Activated CD4-positive, alpha-beta T cell treated with anti-CD3 and anti-CD28 coated beads, Interleukin-2, amount 10 ng/mL, durations not matched to agents 24 days and 14 days (primary cell): ENCODE measurements at places on chromosomes 4 and X.

GRCh38 chr4:88907478-88907877 is 149.5 kb downstream of the FAM13A start:
- DNase-seq: no peak

DNA sequence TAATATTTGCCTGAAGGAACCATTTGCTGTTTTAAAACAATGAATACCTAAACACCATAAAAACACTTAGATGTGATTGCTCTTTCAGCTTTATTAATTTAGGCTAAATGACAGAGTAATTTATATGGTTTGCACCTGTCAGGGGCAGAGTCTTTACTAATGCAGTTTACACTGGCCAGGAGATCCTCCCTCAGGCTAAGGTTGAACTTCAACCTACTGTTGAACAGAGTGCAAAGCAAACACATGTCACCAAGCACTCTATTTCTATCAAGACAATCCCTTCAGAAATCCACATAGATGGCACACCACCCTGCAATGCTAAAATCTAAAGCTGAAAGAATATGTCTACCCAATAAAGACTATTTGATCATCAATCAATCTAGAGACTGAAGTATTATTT is 147.3 kb downstream of the KLHL13 start:
- DNase-seq: no peak

DNA sequence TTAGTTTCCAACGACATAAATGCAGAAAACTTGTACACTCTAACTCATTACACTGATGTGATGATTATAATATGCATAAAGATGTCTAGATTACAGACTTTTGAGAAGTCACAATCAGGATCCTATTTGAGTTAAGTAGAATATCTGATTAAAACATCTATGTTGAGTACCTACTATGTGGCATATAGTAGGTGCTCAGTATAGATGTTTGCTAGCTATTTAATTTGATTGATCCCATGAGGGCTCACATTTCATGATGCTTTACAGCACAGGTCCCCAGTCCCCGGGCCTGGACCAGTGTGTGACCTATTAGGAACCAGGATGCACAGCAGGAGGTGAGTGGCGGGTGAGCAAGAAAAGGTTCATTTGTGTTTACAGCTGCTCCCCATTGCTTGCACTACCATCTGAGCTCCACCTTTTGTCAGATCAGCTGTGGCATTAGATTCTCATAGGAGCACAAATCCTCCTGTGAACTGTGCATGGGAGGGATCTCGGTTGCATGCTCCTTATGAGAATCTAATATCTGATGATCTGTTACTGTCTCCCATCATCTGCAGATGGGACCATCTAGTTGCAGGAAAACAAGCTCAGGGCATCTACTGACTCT is 33.0 kb upstream of the CXCL8 start:
- DNase-seq: no peak

GRCh38 chr4:184102927-184103326 is 114.7 kb downstream of the ENPP6 start:
- no peak for DNase-seq

GRCh38 chr4:81883530-81884450 is 412.1 kb upstream of the RASGEF1B start:
- DNase-seq: no peak

- no peak for DNase-seq
These were observed 9.9 kb downstream of the MAN2B2 start for GRCh38 chr4:6584865-6585264.

GRCh38 chr4:53620956-53621355 is 29.7 kb upstream of the LNX1 start:
- DNase-seq: no peak

- no peak for DNase-seq
These were observed 90.5 kb downstream of the ELOVL6 start for GRCh38 chr4:110107866-110108265.

DNA sequence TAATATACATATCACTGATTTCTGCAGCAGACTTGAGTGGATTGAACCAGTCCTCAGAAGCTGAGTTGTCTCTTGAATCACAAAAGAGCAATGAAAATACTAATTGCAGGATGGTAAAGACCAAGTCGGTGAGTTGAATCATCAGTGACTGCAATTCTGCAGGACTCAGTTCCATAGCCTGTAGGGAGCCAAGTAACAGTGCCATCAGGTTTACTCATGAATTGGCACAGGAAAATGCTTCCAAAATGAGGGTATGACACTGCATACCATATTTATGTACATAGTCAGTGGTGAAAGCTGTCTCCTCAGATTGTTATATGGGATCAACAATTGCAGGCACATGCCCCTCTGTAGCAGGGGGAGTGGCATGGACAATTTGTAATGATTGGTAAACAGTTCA is 192.8 kb downstream of the CCNG2 start:
- no peak for DNase-seq

DNA sequence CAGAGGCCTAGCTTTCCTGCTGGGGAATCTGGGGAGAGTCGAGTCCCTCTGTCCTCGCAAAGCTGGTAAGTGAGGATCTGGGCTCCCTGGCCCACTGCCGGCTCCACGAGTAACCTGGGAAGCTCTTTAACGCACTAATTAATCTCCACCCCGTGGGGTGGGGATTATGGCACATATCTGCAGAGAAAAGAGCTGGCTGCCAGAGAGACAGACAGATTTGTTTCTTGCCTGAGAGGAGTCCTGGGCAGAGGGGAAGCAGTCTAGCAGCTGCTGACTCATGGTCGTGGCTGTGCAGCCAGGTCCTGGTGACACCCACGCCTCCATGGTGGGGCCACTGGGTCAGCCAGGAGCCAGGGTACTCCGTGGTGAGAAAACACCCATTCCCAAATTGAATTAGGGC is 14.0 kb downstream of the SORCS2 start:
- no peak for DNase-seq

- no peak for DNase-seq
These were observed 19.0 kb downstream of the HNRNPD start for GRCh38 chr4:82354788-82355187.

DNA sequence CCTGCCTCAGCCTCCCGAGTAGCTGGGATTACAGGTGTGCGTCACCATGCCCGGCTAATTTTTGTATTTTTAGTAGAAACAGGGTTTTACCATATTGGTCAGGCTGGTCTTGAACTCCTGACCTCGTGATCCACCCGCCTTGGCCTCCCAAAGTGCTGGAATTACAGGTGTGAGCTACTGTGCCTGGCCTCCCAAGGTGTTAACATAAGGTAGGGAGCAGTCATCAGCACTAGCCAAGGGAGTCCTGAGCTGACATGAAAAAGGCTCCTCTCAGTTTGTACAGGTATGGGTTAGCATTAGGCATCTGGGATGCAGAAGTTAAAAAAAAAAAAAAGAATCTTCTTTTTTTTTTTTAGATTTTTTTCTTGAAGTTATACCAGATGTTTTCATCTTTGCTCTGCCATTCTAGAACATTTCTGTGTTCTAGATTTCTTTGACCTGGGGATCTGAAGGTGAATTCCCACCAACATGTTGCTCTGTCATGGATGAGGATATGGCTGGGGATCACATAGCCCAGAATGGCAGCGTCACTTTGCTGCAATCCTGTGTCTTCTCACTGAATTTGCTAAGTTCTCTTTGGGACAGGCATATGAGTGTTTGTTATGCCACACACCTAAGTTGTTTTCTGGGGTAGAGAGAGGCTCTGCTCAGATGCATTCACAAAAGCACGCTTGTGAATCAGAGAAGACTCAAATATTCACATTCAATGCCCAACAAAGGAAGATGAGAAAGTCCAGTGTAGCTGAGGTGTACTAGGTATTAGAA is 24.4 kb upstream of the PLA2G12A start:
- DNase-seq: peak; percentile 65

DNA sequence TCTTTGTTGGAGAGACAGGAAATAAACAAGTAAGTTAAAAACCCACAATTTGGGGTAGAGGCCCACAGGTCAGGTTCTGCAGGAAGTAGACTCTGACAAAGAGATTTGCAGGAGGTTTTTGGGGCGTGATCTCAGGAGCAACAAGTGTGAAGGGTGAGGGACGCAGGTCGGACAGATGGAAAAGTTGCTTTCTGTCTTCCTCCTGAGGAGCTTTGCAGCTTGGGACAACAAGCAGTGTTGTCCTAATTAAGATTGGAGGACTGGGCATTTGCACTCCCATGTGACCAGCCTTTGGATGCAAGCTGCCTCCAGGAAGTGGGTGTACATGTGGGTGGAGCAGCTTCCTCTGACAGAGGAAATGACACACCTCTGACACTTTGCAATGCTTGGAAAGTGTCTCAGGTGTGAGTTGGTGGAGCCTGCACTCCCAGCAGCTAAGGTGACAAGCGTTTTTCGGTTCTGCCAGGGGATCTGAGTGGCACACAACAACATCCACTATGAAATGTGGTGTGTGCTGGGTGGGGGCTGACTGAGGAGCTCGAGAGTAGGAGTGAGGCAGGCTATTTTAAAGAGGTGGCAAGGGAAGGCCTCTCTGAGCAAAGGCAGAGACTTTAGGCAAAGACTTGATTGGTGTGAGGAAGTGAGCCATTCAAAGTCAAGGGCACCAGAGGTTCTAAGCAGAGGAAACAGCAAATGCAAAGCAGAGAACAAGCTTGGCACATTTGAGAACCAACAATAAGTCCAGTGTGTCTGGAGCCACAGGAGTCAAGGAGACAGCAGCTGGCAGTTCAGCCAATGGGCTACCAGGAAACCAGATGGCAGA is 339.8 kb upstream of the GATB start:
- peak; percentile 94 for DNase-seq

DNA sequence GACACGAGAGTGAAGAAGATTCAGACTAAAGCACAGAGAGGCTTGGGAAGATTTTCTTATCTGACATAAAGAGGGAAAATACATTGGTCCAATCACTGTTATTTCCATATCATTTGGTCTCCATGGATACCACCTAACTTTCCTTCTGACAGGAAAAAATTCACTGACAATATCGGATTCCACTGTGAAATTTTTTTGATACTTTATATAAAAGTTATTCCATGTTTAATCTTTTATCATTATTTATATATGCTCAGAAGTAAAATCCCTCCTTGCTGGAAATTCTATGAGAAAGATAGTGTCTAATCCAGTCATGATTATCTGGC is 3.6 kb downstream of the IRF2 start:
- DNase-seq: no peak

DNA sequence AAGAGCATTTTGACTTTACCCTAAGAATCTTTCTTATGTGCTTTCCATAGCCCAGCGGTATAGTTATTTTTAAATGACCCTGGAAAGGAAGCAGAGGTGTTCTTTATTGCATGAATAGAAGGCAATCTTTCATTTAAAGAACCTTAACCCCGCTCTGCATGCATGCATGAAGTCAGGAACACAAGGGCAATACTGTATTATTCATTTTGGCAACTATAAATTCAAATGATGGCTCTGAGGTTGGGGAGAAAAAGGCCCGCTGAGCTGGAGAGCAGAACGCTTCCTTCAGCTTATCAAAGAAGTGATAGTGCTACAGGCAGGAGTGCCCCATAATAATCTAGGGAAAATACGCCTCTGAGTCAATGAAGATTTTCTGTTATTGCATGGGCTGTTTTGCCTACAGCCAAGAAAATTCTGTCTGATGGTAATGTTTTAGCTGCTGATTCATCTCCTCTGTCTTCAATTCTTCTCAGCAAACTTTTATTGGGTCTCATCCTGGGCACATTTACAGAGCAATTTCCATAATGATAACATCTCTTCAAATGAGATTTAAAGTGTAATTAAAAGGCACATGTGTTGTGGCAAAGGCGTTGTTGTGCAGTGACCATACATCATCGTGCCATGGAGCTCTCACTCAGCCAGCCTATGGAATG is 452.2 kb upstream of the FTHL17 start:
- DNase-seq: no peak

GRCh38 chrX:110657073-110657472 is 138.5 kb downstream of the CHRDL1 start:
- no peak for DNase-seq

DNA sequence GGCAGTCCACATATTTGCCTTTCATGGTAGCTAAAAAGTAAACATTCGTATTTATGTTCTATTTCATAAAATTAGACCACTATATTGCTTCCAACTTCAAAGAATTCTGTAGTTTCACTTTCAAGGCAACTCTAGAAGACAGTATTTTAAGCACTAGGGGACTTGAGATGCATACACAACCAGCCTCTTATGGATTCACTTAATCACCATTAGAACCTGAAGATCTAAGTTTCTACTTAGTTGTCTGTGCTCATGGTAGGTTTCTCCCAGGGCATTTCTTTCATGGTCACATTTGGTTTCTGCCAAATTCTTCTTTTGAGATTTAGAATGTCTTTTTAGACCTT is 209.9 kb upstream of the HCCS start:
- DNase-seq: no peak

DNA sequence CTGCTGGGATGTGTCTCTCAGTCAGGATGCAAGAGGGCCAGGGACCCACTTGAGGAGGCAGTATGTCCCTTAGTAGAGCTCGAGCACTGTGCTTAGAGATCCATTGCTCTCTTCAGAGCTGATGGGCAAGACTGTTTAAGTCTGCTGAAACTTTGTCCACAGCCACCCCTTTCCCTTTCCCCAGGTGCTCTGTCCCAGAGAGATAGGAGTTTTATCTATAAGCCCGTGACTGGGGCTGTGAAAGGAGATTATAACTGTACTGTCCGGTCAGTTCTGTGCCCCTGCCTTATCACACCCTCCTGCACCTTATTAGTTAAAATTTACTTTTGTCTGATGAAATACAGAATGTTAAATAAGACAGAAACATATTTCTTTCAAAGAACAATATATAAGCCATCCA is 378.4 kb downstream of the PABPC4L start:
- DNase-seq: no peak

- peak; percentile 75 for DNase-seq
These were observed 645 bp downstream of the AMMECR1 start for GRCh38 chrX:110317061-110317819.
